Activated CD4-positive, CD25-positive, alpha-beta regulatory T cell treated with anti-CD3 and anti-CD28 coated beads, Interleukin-2, amount 50 U/mL, for 72 hours (primary cell): ENCODE measurements at places on chromosomes 5 and 9.

DNA sequence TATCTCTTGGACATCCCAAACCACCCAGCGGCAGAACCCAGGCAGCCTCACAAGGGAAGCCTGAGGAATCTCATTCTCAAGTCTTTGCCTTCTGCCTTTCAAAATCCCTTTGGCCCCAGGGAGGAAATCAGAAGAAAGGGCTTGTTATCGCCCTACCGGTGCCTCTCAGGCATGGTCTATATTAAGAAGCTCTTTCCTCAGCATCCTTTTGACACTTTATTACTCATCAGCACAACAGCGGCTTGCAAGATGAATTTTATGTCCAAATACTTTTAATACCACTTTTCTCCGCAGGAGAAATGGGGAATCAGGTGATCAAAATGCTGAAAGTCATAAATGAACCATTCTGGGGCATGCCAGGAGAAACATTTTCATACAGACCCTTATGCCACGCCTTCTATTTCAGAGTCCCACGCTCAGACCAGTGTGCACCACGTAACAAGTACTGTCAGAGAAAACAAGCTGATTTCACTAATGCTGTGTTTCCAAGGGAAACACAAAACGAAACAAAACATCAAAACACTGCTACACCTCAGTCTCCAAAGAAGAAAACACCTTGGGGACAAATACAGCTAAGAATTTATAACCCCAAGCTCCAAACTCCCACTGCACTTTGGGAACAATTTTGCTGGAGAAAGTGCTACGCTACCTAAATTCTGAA, 30.0 kb downstream of the RAPGEF1 start:
- no peak for DNase-seq

DNA sequence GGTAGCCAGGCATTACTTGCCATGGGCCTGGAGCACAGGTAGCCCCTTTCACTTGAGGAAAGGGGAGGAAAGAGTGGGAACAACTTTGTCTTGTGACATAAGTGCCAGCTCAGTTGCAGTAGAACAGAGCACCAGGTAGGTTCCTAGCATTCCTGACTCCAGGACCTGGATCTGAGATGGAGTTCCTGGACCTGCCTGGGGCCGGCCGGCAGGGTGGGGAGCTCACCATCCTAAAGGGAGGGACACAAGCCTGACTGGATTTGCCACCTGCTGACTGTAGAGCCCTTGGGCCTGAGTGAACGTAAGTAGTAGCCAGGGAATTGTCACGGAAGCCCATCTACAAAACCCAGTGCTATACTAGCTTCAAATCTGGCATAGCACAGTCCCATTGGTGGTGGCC, 653.3 kb upstream of the CDH6 start:
- DNase-seq: no peak

GRCh38 chr5:36389245-36389644, 87.5 kb upstream of the RANBP3L start:
- no peak for DNase-seq

DNA sequence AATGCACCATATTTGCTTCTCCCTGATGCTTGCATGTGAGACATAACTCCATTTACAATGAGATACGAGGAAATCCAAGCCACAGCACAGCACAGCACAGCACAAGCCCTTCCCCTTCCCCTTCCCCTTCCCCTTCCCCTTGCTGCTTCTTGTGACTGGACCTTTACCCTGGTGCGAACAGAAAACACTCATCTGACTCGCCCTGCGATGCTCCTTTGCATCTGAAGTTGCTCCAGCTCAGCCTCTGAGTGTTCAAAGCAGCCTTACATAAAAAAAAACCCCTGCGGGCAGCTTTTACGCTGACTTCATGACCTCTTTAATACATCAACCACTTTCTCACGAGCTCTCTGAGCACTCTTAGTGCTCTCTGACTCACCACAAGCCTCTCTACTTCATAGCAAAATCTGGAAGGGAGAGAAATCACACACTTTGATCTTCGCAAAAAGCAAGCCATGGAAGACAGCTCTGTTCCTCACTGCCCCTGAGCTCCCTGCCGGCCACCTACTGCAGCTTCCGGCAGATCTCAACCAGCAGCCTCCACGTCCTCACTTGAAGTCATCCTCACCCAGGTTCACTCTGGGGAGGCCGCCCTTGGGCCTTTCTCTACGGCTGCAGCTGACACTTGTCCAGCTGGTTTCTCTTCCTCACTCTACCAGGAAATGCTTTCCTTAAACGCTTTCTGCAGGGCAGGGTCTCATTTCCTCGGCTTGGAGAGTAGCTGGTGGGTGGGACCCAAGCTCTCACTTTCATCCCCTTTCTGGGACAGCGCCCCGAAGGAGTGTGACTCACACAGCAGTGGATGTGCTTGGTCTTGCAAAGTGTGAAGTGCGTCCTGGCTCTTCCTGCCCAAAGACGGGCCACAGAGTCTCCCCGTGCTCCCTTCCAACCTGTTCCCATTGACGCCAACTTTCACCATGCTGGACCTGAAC, 5.3 kb downstream of the SLC34A1 start:
- DNase-seq: peak; percentile 36

GRCh38 chr9:87657893-87658292, 68.0 kb upstream of the CTSL start:
- DNase-seq: no peak
